Testis (tissue), 5 donors: ENCODE measurements at places on chromosomes 16 and 17.

GRCh38 chr17:80847496-80848230 is 144.0 kb upstream of the CHMP6 start:
- DNase-seq: peak; percentile 34

GRCh38 chr17:61412860-61413660 is 13.4 kb downstream of the TBX2 start:
- no peak for DNase-seq

- DNase-seq: peak; percentile 84
Observed at GRCh38 chr17:28743243-28744103, at the start of gene TRAF4. TRAF4 (plus strand) TSS chr17:28744011; CDS start chr17:28744113, 102 bp downstream.

DNA sequence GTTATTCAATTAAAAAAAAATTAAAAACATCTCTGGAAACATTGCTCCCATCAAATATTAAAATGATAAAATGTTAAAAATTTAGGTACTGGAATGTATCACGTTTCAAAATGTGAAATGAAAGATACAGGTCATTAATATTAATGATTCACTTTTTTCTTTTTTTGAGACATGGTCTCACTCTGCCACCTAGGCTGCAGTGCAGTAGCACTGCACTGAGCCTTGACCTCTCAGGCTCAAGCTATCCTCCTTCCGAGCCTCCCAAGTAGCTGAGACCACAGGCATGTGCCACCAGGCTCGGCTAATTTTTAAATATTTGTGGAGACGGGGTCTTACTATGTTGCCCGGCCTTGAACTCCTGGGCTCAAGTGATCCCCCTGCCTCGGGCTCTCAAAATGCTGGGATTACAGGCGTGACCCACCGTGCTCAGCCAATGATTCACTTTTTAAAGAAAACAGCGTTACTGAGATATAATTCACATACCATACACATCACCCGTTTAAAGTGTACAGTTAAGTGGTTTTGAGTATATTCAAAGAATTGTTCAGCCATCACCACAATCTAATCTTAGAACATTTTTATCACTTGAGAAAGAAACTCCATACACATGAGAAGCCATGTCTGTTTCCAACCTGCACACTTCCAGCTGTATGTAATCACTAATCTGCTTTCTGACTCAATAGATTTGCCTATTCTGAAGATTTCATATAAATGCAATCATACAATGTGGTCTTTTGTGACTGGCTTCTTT is 19.1 kb upstream of the NETO2 start:
- DNase-seq: no peak

DNA sequence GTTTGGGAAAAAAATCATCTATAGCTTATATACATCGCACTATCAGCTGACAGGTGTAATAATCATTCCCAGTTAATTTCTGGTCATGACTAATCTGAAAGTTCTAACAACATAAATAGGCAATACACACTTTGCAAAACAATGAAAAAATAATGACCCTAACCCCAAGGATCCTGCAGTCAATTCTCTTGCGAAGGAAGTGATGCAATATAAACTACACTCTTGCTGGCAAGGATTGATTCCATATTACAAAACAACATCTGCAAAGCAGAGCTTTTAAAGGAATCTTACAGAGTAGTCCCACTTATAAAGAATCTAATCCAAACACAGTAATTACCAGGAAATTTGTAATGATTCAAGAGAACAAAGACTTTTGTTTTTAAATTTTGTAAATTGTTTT is 73.4 kb downstream of the MYO1D start:
- DNase-seq: no peak

DNA sequence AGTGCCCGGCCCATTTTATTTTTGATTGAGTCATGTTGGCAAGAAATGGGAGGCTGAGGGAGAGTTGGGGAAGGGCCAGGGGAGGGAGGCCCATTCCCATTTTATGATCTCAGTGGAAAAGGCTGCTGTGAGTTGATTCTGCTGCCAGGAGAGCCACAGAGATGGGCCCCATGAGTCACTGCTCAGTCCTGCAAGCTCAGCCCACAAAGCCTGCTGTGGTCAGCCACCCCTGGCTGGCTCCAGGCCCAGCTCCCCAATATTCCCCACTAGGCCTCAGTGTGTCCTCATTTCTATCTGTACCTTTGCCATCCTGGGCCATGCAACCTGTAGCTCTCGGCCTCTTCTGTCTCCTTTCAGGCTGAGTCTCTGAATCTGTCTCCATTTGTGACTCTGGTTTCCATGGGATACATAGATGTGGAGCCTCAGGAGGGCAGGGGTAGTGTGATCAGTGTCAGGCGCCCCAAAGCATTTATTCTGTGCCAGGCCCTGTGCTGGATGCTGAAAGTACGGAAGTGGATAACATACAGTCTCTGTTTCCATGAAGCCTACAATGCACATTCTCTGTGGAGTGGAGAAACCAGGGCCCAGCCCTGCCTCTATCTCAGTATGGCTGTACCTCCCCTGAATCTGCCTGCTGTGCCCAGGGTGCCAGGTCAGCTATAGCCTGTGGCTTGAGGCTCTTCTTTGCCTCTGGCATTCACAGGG is 1.9 kb upstream of the PLEKHG4 start:
- DNase-seq: no peak

- peak; percentile 7 for DNase-seq
Observed at GRCh38 chr17:77330602-77331081, 189.9 kb downstream of the SEC14L1 start.

DNA sequence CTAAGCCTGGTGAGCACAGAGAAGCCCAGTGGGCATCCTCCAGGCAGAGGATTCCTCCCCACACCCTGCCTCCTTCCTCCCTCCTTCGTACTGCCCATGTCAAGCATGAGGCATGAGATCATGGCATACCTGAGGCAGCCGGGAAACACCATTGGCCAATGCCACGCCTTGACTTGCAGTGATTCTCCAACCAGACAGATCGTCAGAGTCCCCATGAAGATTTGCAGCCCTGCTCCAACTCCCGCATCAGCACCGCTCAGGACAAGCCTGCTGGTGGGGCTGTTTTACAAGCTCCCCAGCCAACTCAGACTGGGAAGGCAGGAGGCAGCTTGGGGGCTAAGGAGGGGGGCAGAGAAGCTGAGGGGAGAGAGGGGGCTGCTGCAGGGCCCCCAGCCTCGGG is 2.9 kb upstream of the KRT16 start:
- no peak for DNase-seq

DNA sequence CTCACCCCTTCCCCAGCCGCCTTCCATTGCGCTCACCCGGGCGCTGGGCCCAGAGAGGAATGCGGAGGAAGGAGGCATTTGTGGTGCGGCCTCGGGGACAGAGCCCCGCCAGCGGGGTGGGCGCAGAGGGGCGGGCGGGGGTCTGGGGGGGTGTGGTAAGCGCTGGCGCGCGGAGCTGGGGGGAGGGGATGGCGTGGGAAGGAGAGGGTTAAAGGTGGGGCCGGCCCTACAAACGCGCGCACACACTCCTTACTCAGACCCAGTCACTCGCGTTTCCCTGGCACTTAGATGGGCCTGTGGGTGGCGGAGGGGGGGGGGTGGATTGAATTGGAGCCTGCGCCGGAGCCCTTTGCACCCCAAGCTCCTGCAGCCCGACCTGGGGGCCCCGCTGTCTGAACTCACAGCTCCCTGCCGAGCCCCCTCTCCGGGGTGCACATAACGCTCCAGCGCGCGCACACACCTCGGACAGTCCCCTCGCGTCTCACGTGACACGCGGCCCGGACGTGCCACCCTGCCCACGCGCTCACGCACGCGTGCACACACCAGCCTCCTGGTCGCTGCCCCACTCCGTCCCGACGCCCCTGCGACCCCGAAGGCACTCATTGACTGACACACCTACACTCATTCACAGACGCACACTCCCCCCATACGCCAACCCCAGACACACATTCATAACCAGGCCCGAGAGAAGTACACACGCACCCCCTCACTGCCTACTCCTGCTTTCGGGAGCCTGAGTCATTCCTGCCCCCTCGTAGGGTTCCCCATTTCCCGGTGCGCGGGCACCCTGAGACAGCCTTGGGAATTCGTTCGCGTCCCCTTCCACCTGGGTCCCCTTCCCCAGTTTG is 844 bp downstream of the TBKBP1 start:
- DNase-seq: peak; percentile 64

GRCh38 chr16:10683170-10683569 is 11.6 kb downstream of the TEKT5 start:
- DNase-seq: no peak

DNA sequence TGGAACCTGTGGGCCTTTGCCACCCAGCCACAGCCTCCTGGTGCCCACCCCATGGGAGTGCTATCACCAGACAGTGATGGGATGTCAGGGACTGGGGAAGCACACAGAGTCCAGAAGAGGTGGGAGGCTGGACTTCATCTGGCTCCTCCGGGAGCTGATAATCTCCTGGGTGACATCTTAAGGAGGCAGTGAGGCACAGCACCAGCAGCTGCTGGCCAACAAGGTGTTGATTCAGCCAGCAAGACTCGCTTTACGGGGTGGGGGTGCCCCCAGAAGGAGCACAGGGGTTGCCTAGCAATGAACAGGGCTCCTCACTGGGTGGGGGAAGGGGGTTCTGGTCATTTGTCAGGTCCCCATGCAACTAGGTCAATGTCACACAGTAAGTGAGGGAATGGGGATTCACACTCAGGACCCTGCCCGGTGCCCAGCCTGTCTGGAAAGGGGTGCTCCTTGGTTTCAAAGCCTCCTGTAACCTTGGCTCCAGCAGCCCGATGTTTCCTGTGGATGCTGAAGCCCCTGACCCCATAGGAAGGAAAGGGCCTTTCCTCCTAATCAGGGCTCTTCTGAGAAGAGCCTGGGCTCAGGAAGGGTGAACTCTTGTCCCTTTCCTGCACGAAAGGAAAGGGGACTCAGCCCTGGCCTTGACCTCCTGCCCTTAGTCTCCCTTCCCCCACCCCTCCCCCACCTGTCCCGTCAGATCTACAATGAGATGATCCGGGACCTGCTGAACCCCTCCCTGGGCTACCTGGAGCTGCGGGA is 17.7 kb downstream of the KIF19 start:
- no peak for DNase-seq

DNA sequence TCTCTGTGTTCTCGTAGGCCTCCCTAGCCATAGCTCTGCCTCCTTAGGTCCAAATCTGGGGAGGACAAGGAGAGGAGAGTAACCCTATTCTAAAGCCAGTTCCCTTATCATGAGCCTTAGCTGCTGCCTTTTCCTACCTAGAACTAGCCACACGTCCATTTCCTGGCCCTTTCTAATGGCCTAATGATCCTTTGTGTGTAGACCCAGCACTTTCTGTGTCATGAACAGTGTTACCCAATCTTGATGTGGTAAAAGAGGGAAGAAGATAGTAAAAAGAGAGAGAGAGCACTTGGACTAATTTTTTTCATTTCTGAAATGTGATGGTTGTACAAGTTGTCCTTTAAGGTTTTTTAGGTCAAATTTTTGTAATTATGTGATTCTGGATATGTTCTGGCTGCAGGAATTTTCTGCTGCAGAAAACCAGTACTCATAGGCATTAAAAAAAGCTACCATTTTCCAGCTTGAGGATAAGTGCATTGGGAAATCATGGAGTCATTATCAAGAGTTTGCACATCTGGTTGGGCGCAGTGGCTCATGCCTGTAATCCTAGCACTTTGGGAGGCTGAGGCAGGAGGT is 18.2 kb downstream of the CASC3 start:
- no peak for DNase-seq

GRCh38 chr17:17096438-17097178 is 54.4 kb downstream of the MPRIP start:
- DNase-seq: peak; percentile 64

DNA sequence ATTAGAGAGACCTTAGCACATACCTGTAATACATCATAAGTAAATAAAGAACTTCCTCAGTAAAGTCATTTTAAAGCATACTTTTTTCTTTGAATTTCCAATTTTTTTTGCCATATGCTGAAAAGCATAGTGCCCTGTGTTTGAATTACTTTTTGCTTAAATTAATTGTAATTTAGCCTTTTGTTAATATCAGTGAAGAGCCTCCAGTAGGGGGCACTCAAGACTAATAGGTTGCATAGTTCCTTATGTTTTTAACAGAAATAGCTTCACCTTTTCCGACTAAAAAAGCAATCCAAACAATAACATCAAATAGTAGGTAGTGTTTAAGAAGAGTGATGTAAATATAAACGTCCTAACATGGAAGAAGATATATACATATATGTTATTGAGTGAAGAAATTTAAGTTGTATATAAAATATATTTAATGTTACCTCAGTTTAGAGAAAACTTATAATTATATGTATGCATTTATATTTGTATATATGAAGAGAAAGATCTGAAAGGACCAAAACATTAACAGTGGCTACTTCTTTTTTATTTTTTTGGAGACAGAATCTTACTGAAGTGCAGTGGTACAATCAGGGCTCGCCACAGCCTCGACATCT is 18.6 kb downstream of the RAD51C start:
- peak; percentile 78 for DNase-seq

- no peak for DNase-seq
Observed at GRCh38 chr17:48907713-48908046, 527 bp upstream of the UBE2Z start.

- DNase-seq: peak; percentile 27
Observed at GRCh38 chr17:18961634-18962493, 9.9 kb downstream of the SLC5A10 start.
